ENCODE measurements at places on chromosomes 12 and 14.

DNA sequence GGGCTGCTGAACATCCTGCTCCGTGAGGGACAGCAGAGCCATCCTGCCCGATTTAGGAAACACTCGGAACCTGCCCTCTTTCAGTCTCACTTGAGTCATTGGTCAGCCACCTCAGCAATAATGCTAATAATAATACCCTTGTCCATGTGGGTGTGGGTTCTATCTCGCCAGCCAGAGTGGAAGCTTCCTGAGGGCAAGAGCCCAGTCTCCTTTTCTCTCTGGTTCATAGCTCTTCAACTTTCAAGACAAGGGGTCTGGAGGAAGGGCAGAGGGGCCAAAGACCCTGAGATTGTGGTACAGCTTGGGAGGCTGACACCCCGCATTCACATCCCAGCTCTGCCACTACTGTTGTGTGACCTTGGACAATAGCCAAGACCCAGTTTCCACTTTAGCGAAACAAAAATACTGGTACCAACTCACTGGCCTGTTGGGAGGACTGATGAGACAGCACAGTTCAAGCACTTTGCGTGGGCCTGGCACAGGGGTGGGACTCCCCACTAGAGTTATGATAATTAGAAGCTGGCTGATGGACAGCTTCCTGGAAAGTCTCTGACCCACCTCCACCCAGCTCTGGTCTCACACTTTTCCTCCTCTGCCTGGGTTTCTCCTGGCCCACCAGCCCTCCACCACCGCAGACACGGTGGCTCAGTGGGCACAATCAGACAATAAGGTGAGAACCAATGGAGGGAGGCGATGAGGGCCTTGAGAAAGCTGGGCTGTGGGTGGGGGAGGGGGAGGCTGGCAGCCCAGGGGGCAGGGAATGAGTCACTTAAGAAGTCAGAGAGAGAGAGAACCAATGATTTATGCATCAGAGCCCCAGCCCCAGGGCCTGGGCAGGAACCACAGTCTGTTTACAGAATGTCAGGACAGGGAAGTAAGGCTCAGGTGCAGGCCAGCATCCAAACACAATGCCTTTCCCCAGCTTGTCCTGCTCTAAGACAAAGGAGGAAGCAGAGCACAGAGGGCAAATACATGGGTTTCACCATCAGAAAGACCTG is 9.6 kb downstream of the FAIM2 start:
- DNase-seq = no peak

DNA sequence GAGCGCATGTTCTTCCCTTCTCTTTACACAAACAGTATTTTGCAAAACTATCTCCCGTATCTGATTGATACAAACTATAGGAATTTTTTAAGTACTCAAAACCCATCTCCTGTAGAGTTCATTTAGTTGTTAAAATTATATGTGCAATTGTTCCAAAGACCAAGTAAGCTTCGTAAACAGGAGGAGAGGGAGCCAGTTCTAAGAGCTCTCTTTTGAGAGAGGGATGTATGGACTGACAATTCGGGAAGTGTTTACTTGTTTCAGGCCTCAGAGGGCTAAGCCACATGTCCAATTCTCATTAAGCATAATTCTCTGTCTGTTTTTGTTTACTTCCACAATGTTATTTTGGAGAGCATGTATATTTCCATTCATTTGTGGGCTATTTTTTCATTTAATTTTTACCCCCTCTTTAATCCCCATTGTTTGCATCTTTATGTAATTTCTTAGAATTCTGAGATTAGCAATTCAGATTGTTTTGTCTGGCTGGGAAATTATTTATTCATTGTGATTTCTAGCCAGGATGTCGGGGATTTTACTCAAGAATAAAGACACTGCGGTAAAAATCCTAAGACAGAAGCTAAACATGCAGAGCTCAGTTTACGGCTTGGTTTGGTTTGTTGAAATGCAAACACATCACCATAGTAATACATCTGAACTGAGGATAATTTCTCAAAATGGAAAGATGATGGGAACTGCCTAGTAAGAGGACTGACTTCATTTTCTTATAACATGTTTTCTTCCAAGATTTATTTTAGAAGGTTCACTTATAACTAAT is 126.8 kb downstream of the KCNK10 start:
- DNase-seq = no peak

GRCh38 chr12:31951939-31952338 is 7.3 kb upstream of the RESF1 start:
- no peak for DNase-seq

DNA sequence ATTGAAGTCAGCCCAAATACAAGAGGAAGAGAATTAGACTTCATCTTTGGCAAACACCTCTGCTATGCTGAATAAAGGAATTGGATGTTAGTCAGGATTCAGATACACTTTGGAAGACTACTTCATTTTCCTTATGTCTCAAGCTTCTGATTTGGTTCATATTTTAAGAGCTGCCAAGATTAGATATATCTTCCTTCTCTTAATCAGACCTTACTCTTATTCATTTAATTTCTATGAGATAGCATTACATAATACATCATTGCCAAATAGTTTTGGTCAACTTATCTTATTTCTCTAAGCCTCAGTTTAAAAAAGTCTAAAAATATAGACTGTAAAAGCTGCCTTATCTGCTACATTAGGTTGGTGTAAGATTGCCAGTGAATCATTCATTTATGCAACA is 330.6 kb upstream of the NAV3 start:
- DNase-seq = no peak

DNA sequence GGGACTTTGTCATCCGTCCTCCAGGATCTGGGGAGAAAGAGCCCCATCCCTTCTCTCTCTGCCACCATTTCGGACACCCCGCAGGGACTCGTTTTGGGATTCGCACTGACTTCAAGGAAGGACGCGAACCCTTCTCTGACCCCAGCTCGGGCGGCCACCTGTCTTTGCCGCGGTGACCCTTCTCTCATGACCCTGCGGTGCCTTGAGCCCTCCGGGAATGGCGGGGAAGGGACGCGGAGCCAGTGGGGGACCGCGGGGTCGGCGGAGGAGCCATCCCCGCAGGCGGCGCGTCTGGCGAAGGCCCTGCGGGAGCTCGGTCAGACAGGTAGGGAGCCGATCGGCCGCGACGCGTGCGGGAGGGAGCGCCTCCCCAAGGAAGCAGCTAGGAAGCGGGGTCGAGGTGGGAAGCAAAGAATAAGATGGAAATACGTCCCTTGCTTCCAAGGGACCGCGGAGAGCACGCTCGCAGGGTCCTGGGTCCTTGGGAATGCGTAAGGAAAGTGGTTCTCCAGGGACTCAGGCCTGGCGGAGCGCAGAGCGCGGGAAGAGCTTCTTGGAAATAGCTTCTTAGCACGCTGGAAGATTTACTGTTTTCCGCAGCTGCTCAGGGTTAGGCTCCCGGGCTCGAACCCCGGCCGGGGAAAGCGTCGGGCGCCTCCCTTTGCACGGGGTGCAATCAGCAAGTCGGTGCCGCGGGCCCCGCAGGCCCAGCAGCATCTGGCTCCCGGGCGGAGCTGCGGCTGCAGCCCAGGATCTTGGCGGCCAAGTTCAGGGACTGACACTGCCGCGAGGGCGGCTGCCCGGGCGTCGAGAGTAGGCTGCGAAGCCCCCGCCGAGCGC is 457 bp downstream of the SOCS2 start:
- DNase-seq = no peak

Data from globus pallidus (tissue), 1 donor.